ENCODE measurements at places on chromosomes 12 and 14. TPM values are rescaled to one million over a fixed set of nuclear protein-coding genes. Genes with fewer than 3 reads are reported as not detected.

The INSM2 gene
- not detected for total RNA-seq

DNA sequence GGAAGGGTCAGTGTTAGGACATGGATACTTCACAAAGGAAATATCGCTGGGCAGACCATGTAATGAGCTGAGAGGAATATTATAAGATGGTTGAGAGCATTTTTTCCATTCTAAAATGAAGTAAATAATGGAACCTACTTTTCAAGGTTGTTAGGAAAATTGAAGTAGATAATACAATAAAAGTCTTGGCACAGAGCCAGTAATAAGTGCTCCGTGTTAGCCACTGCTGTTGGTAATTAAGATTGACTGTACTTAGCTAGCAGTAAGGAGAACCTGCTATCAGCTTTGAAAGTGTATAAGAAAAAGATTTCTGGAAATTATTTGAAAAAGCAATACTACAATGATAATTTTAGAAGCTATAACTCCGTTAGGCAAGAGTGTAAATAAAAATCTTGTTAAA lies 77.6 kb downstream of the SCAF11 start:
- no peak for DNase-seq

- peak; percentile 59 for DNase-seq
Observed at GRCh38 chr12:49367381-49368239, at the start of gene SPATS2. Gene SPATS2 (plus strand): TSS chr12:49367462. CDS start chr12:49461013, 93,551 bp downstream.

GRCh38 chr12:19643635-19644034 lies 204.3 kb downstream of the AEBP2 start:
- DNase-seq: no peak

GRCh38 chr12:120242275-120242799 lies 23.2 kb downstream of the PXN start:
- no peak for DNase-seq

Measured in natural killer cell (primary cell).